ENCODE measurements at places on chromosomes 1 and 21.

DNA sequence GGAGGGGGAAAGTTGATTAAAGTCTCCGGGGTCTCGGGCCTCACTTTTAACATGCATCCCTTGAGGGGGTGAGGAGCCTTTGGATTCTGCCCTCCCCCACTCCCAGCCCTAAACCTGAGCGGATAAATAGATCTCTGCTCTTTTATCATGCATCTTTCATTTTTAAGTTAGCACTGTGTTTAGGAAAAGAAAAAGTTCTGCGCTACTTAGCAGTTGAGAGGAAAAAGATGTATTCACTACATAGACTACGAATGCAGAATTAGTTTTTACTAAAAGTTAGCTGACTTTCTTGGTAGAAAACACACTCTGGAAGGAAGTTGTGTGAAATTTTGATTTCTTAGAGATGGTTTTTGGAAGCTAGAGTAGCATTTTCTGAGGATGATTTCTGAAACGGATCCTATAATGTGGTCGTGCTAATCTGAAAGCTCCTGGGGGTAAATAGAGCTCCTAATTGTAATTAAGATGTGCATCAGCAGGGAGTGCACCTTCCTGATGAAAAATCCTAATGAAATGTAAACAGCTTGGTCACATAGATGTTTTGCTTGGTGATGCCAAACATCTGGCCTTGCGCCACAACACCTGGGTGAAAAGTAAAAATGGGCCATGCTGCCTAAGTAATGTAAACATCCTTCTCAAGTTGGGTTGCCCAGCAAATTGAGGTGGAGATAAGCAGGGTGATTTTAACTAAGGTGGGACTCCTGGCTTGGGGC lies 1.8 kb downstream of the ROR1 start:
- no peak for DNase-seq

- DNase-seq = no peak
These were observed 137.4 kb upstream of the GRIK3 start for GRCh38 chr1:37171691-37172090.

GRCh38 chr1:12527564-12527963 lies 90.4 kb downstream of the DHRS3 start:
- DNase-seq = no peak

- no peak for DNase-seq
These were observed 6.8 kb upstream of the KIF17 start for GRCh38 chr1:20724364-20725188.

DNA sequence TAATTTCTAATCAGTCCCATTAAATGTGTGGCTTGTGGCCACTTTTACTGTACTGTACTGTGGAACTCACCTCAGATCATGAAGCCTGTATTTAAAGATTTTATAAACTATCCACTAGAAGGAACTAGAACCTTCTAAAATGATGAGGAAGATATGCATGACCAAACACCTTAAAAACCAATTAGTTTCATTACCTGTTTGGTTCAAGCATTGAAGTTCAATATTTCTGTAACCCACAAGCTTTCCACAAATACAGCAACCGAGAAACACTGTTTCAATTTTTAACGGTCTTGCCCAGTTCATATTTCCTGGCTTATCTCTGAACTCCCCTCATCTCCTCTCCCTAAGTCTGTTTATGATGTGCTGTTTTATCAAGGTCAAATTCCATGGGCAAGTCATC lies 264.3 kb upstream of the PLD5 start:
- DNase-seq = no peak

GRCh38 chr1:28792644-28793121 lies 19.3 kb upstream of the OPRD1 start:
- DNase-seq = no peak

- DNase-seq = no peak
These were observed 307.0 kb downstream of the ST6GALNAC3 start for GRCh38 chr1:76381450-76382097.

DNA sequence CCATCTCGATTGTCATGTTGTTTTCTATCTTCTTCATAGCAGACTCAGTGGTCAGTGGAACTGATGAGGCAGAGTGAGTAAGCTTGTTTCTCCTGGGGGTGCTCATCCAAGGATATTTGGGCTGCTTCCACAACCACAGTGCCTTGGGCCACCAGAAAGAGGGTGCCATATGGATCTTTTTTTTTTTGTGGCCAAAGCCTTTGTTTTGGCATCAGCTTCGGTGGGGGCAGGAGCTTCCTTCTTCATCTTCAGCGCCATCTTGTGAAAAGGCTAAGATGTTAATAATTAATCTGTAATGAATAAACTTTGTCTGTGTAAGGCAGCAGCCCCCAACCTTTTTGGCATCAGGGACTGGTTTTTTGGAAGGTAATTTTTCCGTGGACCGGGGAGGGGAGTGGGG lies 6.6 kb upstream of the PLPP3 start:
- no peak for DNase-seq

GRCh38 chr1:147648933-147649332 lies 21.4 kb downstream of the ACP6 start:
- DNase-seq = no peak

DNA sequence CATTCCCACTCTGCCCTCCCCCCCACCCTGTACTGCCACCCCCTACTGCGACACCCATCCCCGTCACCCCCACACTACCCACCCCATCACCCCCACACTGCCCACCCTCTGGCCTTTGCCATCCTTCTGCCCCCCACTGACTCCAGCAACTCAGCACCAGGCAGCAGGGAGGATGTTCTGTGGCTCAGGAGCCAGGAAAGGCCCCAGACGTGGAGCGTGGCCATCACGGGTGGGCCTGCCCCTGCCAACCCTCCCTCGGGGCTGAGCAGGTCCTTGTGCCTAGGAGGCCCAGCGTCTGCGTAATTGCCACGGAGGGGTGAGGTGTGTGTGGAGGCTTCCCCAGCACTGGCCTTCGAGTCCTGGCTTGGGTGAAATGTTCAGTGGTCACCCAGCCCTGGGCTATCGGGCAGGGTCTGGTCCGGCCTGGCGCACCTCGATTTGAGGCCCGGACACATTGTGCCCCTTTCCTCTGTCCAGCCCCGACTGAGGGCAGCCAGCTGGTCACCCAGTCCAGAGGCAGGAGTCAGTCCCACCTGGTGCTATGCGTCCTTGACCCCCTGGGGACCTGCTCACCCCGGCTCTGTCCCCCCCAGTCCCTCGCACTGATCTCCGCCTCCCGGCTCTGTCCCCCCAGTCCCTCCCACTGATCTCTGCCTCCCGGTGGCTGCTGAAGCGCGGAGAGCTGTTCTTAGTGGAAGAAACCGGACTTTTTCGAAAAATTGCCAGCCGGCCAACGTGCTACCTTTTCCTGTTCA lies 23.0 kb downstream of the ARHGEF16 start:
- no peak for DNase-seq

DNA sequence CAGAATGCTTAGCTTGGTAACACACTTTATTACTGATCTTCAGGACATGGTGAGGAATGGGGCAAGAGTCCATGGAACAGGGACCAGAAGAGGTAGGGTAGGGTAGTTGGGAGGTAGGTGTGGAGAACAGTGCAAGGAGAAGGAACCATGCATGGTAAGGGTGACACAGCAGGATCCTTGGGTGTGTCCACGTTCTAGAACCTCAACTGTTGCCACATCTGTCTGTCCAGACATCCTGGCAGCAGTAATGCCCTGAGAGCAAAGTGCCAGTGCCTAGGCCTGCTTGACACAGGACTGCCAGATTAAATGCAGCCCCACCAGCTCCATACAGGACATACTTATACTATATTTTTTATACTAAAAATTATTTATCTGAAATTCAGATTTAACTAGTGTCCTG lies 13.9 kb downstream of the DMAP1 start:
- DNase-seq = no peak

GRCh38 chr1:22838965-22839364 lies 128.3 kb downstream of the EPHB2 start:
- DNase-seq = no peak

- DNase-seq = no peak
These were observed 83.3 kb downstream of the CDC42BPA start for GRCh38 chr1:227234998-227235405.

- peak; percentile 3 for DNase-seq
These were observed 729 bp upstream of the CDCA8 start for GRCh38 chr1:37691497-37692077.

DNA sequence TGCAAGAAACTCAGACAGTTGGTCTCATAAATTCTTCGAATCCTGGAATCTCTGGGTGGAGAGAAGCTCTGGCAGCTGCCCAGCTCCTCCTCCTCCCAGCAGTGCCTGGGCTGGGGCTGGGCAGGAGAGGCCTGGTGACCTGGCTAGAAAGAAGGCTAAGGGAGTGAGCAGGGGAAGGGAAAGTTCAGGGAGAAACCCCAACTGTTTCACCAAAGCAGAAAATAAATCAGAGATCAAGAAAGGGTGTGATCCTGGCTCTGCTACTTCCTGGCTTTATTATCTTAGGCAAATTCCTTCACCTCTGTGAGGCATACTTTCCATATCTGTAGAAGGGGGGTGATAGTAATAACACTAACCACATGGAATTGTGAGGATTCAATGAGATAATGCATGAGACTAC lies 8.8 kb upstream of the COL16A1 start:
- DNase-seq = no peak

DNA sequence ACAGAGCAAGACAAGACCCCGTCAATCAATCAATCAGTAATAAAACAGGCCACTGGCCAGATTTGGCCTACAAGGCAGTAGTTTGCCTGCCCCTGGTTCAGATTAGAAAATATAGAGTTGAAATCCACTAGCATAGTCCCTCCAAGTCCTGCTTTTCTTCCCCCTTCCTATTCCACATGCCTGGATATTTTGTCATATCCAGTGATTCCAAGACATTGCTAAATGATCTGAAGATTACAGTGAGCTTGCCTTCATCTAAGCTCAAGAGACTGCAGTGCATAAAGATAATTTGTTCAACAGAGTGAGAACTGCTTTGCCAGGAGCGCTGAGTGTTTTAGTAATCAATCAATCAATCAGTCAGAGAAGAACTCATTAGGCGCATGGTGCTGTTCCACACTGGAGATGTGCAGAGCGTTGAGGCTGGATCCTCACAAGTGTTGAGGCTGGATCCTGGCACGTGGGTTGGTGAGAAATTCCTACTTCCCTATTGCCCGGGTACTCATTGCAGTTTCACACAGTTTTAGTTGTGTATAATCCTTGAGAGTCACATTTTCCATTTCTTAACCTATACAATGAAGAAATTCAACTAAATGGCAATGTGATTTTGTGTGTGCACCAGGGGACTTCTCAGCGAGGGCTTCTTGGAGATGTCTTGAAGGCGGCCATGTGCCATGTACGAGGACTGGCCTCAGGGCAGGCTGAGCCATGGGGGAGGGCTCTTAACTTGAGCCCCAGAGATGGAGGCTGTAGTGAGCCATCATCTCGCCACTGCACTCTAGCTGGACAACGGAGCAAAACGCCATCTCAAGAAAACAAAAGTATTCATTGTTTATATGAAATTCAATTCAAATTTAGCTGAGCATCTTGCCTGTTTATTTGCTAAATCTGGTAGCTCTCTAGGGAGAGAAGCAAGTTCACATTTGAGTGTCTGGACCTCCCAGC lies 76.3 kb downstream of the TOMM20 start:
- no peak for DNase-seq

DNA sequence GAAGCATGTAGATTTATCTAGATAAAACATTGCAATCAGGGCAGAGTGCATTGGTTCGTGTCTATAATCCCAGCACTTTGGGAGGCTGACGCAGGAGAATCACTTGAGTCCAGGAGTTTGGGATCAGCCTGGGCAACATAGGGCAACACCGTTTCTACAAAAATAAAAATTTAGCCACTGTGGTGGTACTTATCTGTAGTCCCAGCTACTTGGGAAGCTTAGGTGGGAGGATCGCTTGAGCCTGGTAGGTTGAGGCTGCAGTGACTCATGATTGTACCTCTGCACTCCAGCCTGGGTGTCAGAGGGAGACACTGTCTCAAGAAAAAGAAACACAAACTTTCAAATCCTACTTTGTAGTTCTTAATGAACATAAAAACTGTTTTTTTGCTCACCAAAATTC lies 64.2 kb upstream of the RCC1 start:
- DNase-seq = no peak

GRCh38 chr1:167612587-167613385 lies 17.2 kb upstream of the RCSD1 start:
- DNase-seq = no peak

- DNase-seq = peak; percentile 16
These were observed 8.4 kb upstream of the IKBKE start for GRCh38 chr1:206461602-206462455.

DNA sequence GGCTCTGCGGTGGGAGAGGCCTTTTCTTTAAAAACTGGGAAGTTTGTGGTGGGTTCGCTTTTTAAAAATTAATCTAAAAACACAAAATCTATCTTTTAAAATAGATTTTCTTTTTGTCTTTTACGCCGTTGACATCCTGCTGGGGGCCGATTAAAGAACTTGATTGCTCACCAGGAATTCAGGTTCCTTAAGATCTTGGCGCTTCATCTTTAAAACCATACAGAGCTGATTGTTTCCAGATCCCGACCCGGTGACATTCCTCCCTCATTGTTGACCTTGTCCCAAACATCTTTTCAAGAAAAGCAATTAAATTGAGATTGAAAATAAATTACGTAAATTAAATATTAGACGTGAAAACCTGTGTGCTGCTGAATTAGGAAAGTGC lies 546 bp upstream of the ZNF697 start:
- no peak for DNase-seq

DNA sequence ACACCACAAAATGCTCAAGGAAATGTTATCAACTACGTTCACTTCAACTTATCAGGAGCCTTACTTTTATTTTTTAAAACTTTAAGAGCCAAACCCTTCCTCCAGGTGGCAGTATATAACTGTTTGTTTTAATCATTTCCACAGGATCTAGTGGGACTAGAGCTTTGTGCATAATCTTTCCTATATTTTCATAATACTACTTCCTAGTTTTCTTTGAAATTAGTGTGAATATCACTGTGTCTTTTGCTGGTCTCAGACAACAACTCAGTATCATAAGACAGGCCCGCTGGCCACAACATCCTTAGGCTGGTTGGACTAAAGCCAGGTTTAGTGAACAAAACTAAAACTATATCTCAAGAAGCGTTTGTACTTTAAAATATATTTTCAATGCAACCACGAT lies 145.5 kb downstream of the TIAM1 start:
- DNase-seq = no peak

GRCh38 chr1:25031966-25032667 lies 102.0 kb upstream of the RUNX3 start:
- DNase-seq = no peak

DNA sequence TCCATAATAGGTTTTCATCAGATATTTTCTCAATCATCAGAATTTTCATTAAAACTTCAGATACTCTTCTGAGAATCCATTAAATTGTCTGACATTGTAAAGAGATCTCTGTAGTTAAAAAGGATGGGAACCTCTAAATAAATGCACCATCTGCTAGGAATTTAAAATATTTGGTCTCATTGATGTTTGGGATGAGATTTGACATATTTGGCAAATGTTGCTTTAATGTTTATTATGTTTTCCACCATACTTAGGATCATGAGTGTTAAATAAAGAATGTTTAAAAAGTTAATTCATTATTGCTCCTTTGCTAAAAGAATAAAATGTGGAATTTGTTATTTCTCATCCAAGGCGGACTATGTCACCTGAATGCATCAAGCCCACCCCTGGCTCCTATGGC lies 85.5 kb upstream of the VANGL1 start:
- no peak for DNase-seq

GRCh38 chr1:26544126-26544525 lies 14.6 kb downstream of the RPS6KA1 start:
- DNase-seq = no peak

GRCh38 chr21:15732290-15732995 lies 2.7 kb downstream of the USP25 start:
- peak; percentile 78 for DNase-seq

GRCh38 chr1:206859082-206859521 lies 6.3 kb upstream of the IL20 start:
- no peak for DNase-seq

Data from bone marrow (tissue), 2 donors.